ENCODE measurements at places on chromosomes 1 and 21.

DNA sequence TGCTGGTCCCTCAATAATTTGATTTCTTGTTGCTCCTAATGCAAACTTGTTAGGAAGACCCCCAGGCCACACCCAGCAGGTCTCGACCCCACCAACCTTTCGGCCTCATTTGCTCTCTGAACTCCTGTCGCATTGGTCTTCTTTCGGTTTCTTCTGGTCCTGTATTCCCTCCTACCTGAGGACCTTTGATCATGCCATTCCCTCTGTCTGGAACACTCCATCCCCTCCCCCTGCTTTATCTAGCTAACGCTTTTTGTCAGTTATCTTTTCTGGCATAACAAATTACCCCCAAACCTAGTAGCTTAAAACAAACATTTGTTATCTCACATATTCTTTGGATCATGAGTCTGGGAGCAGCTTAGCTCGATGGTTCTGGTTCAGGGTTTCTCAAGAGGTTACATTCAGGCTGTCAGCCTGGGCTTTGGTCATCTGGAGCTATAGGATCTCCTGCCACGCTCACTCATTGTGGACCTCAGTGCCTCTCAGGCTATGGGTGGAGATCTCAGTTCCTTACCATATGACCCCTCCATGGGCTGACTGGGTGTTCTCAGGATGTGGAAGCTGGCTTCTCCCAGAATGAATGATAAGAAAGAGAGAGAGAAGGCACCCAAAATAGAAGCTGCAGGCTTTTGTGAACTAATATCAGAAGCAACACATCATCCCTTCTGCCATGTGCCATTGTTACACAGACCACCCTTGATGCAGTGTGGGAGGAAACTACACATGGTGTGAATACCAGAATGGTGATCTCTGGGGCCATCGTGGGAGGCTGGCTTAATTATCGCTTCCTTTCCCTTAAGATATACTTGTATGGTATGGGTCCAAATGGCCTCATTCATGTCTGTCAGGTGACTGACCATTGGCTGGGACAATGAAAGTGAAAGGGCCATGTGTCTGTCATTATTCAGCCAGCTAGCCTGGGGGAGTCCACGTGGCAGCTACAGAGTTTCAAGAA lies 29.1 kb upstream of the BCAR3 start:
- no peak for DNase-seq

- peak; percentile 77 for DNase-seq
These were observed 40.4 kb downstream of the KCNJ15 start for GRCh38 chr21:38297194-38297631.

DNA sequence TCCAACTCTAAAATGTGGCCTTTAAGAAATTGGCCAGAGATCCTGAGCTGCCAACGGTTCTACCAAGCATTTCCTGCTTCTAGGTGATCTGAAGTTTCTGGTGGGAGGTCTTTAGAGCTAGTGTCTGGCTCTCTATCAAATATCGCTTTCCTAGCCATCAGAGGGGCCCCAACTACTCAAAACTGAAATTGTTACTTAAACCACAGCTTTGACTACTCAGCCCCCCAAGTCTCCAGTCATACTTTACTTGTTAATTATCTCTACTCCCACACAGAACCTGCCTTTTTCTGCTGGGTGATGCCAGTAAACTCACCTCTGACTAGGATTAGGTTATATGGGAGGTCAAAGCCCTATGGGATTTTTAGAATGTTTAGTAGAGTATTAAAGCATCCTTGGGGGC lies 95.1 kb downstream of the FASLG start:
- DNase-seq = no peak

GRCh38 chr1:53294567-53294966 lies 33.3 kb downstream of the LRP8 start:
- no peak for DNase-seq

DNA sequence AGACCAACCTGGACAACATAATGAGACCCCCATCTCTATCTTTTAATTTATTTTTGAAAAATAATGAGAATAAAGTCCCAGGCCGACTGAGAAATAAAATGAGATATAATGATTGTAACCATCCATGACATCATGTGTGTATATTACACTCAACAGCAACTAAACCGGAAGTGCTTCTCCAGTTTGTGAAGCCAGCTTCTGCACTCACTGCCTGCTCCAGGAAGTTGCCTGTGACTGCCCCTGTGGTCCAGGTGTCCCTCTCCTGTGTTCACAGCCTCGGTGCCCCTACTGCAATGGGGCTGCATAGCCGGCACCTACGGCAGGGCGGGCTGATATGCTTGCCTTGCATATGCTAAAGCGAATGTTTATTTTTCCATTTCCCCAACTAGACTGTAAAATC lies 68.3 kb downstream of the SSBP3 start:
- no peak for DNase-seq

GRCh38 chr1:11748294-11749202 lies 12.6 kb downstream of the AGTRAP start:
- DNase-seq = no peak

DNA sequence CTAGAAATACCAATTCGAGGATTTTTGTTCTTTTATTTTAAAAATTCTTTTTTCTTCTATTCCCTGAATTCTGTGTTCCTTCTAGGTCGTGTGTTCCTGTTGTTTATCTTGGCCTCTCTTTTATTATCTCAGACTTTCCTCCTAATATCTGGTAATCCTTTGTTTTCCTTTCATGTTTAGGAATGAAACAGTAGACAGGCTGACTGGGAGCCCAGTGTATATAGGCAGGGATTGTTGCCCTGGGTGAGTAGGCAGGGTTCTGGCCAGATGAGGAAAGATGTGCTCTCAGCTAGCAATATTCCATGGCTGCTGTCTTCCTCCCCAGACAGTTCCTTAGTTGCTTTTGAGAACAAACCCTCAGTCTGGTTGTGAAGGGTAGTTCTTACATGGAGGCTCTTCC lies 161.8 kb upstream of the PDE4B start:
- no peak for DNase-seq

DNA sequence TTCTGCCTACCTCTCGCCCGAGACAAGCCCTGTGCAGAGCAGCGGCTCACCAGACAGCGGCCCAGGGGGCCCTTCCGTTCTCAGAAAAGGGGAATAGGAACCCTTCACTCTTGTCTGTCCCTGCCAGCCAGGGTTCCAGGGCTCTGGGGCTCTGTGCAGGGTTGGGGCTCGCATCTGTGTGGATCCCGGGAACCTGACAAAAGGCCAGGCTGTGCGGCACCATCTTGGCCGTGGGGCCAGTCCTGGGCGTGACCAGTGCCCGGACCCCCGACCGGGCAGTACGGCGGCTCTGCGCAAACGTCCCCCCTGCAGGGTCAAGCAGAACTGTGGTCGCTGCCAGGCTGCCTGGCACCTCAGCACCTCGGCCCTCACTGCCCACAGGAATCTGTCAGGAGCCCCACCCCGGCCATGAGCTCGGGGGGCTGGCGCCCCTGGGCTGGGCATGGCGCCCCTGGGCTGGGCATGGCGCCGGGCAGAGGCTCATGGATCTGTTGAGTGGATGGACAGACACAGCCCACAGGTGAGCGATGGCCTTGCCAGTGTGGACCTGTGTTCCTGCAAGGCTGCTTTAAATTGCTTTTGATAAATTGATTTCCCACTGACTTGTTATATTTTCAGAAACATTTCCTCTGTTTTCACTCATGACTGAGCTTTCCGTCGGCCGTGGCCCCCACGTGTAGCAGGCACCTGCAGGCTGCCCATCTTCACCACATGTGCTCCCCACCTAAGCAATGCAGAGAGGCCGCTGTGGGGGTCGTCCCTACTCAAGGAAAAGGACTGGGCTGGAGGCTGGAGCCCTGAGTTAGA lies 59.0 kb downstream of the SLX9 start:
- no peak for DNase-seq

- DNase-seq = no peak
These were observed 96.6 kb upstream of the RUNX1 start for GRCh38 chr21:35145626-35146233.

GRCh38 chr1:86798608-86799291 lies 94.4 kb downstream of the SH3GLB1 start:
- DNase-seq = no peak

DNA sequence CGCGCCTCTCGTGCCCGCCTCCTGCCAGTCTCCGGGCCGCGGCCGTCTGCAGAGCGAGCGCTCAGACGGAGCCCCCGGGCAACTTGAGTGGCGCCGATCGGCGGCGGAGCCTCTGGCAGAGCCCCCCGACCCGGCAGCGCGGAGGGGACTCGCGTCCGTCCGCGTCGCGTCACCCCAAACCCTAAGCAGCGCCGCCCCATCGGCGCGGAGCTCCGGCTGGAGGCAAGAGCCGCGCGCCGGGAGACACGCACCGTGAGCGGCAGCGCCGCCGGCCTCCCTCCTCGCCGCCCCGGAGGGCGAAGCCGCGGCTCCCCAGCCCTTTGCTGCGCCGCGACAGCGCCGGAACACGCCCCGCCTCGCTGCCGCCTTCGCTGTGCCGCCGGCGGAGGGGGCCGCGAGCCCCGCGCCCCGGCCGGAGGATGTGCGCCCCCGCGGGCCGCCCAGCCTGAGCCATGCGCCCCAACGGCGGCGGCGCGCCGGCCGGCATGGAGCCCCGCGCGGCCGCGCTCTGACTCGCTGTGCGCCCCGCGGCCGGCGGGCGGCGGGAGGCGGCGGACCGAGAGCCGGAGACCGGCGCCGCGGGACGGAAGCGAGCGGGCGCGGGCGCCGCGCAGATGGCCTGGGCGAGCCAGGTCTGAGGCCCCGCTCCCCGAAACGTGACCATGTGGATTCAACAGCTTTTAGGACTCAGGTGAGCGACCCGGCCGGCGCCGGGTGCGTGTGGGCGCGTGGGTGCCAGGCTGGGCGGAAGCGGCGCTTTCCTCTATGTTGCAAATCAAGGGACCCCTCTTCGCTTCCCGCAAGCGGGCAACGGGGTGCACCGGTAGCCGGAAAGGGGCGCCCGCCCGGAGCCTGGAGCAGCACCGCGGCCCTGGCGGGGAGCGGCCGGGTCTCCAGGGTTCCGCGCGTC lies 610 bp downstream of the AJAP1 start:
- no peak for DNase-seq

DNA sequence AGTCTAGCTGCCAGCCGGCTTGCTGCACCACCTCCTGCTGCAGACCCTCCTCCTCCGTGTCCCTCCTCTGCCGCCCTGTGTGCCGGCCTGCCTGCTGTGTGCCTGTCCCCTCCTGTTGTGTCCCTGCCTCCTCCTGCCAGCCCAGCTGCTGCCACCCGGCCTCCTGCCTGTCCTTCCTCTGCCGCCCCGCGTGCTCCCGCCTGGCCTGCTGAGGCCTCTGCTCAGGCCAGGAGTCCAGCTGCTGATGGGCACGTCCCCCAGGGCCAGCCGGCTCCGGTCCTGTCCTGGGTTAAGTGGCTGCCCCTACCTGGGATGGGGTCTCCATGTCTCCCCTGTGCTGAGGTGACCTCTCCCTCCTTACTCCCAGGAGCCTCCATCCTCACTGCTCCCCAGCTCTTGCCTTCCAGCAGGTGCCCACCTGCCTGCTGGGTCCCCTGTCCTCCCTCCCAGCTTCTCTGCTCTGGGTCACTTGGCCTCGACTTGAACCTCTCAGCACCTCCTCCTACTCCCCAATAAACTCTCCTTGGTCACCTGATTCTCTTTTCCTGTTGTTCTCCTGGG lies 870 bp downstream of the KRTAP10-8 start:
- no peak for DNase-seq

DNA sequence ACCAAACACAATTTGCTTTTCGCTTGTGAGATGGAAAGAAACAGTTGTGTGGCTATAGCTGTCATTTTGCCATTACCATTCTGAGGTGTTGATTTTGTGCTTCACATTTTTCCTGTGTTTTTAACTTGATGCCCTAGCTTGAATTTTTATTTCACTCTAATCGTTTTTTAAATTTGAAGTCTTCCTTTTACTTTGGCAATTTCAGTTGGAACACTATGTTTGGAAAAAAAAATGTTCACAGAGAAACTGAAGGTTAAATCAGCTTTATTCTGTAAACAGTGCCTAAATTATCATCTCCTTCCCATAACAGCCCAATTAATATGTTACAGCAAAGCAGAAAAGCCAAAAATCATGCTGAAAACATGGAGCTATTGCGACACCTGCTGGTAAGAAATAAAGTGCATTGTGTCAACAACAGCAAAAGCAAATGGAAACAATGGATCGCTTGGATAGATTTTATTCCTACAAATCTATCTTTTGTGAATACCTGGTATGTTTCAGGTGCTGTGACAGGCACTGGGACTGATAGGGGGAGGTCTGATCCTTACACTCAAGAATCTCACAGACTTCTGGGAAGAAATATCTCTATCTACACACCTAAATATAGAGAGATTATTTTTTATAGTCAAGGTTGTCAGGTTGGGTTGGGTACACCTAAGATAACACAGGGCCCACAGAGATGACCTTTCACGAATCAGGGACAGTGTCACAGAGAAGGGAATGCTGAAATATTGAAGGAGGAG lies 16.2 kb upstream of the ERICH3 start:
- DNase-seq = peak; percentile 32

DNA sequence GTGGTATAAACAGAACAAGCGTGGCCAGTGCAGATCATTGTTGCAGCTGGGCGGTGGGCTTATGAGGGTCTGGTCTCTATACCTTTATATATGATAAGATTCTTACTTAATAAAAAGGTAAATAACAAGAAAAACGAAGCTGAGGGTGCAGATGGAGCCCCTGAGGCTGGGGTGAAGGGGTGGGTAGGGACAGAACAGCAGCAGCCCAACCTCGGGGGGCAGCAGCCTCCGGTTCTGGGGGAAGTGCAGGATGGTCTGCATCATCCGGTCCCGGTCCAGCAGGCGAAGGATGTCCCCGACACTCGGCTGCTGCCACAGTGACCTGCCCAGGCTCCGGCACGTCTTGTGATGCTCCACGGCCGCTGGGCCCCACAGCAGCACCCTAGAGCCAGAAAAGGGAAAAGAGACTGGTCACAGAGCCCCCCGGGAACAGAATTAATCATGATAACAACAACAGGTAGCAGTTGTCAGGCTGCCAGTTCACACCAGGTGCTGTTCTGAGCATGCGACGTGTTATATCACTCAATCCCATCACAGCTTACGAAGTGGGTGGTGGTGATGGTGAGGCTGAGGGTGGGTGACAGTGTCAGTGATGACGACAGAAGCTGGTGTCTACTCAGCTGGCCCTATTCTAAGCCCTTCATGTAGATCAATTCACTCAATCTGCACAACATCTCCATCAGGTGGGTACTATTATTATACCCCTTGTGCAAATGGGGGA lies 35.5 kb downstream of the MRAP start:
- no peak for DNase-seq

DNA sequence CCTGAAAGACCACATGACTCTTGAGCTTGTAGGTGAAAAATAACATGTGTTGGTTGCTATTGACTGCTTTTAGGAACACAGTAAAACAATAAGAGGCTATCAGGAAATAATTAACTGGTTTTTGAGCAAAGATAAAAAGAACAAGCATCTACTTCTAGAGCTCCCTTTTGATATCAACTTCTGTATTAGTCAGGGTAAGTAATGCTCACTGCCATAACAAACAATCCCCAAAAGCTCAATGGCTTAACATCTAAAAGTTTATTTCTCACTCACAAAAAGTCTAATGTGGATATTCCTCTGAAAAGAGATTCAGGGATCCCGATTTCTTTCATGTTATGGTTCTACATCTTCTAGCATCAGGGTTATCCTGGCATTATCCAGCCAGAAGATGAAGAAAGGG lies 25.3 kb upstream of the PROX1 start:
- no peak for DNase-seq

- no peak for DNase-seq
These were observed at the start of gene USH2A for GRCh38 chr1:216422821-216423520. Gene USH2A, minus strand, starts transcription at chr1:216423448. Its CDS starts 1,112 bp downstream, at chr1:216422336.

- DNase-seq = no peak
These were observed 104.8 kb downstream of the ATP5PO start for GRCh38 chr21:33810766-33811165.

- DNase-seq = no peak
These were observed 1.8 kb upstream of the ADAMTS1 start for GRCh38 chr21:26847002-26847401.
